ENCODE measurements at places on chromosomes 2 and 18.

- DNase-seq: no peak
Observed at GRCh38 chr2:19797871-19798270, 103.9 kb downstream of the TTC32 start.

DNA sequence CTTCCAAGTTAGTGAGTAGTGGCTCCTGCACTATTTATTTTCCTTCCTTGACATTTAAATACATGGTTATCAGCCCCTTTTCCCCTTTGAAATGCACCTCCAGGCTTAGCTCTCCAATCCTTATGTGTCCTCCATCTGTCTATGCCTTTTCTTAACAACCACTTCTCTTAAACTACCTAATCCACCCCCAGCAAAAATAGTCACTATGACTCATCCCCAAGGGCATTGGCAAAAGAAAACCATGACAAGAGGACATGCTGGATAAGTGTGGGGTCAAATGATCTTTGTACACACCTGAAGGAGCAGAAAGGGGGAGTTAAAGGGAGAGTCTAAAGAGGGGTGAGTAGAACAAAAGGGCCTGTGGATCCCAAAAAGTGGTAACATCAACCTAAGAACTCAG, 127.2 kb downstream of the ANKRD44 start:
- DNase-seq: no peak

DNA sequence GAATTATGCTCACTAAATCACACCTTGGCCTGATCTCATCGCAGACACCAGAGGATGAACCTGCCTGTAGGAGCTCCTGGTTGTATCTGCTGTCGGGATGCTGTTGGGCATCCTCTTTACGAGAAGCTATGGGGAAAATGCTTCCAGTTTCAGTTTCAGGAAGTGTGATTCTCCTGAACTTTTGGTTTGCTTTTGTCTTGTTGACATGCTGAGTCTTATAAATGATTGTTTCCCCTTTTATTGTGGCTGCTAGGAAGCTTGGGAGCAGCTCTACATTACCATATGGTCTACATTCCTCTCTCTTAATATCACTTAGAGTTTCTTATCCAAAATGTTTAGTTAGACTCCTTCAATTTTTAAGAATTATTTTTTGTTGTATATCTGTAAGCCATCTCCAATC, 227.5 kb downstream of the MTX2 start:
- no peak for DNase-seq

GRCh38 chr2:174344716-174345461, 10.1 kb downstream of the SP9 start:
- no peak for DNase-seq

GRCh38 chr2:25159949-25160348, 8.4 kb downstream of the POMC start:
- no peak for DNase-seq

GRCh38 chr2:65532937-65533336, 100.5 kb upstream of the SPRED2 start:
- DNase-seq: no peak

DNA sequence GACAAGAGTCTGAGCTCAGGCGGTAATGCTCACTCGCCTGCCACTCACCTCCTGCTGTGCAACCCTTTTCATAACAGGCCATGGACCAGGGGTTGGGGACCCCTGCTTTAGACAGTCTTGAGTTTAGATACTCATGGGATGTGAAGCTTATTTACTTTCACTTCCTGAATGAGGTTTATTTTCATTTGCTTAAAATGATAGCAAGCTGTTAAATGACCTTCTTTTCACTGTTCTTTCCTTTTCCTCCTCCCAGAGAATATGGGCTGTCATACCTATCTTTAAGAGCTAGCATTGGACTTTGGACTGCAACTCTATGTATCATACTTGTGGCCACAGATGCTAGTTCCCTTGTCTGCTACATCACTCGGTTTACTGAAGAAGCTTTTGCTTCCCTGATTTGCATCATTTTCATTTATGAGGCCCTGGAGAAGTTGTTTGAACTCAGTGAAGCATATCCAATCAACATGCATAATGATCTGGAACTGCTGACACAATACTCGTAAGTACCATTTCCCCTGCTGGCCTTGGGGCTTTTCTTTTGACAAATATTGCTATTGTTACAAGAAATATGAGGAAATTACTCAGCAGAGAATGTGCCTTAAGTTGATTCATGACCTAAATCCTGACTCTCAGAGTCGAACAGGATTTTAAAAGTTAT, 168.5 kb downstream of the DPP4 start:
- DNase-seq: no peak

- no peak for DNase-seq
Observed at GRCh38 chr18:63986885-63987284, 17.0 kb downstream of the SERPINB8 start.

DNA sequence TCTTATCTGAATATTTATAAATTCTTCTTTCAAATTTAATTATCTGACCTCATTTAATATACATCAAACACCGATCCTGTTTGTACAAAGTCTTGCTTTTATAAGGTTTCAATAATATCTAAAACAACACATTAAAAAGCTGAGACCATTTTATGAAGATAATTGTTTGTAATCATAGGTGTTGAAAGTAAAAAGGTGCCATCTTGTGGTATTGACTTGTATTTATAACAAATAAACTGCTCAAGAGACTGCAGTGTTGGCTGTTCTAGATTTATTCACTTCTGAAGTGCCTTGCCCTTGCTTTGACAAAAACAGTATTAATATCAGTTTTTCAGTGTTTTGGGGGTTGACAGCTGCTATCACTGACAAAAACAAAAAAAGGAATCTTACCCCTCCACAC, 286.8 kb upstream of the HNMT start:
- no peak for DNase-seq

GRCh38 chr2:159249990-159250715, 36.4 kb downstream of the WDSUB1 start:
- no peak for DNase-seq

DNA sequence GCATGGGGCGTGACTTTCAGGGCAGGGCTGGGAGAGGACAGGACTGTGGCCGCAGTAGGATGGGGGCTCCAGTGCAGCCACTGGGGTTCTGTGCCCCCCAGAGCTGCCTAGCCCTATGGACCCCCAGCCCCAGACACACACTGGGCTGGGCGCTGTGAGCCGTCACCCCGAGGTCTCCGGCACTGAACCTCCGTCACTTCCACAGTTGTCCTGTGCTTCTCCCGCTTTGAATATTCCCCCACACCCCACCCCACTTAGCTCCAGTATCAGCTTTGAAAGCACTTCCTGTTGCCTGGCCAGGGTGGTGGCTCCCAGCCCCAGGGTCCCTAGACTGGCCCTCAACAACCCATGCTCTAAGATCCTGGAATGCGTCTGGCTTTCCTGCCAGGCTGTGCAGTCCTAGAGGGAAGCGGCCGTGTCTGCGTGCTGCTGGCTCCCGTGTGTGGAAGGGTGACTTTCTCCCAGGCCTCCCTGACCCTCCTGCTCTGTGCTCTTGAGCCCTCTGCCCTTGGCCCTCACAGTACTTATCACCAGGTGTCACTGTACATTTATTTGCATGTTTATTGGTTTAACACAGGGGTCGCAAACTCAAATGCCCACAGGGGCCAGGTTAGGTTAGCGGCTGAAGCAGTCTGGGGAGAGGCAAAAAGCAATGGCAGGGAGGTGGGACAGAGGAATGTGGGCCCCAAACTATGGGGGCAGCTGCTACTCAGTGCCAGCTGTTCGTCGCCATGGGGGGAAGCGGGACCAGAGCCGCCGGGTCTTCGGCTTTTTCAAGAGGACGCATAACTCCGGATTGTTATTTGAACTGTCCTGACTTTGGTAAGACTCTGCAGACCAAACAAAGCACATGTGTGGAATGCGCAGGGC, 9.9 kb downstream of the OBSL1 start:
- no peak for DNase-seq

DNA sequence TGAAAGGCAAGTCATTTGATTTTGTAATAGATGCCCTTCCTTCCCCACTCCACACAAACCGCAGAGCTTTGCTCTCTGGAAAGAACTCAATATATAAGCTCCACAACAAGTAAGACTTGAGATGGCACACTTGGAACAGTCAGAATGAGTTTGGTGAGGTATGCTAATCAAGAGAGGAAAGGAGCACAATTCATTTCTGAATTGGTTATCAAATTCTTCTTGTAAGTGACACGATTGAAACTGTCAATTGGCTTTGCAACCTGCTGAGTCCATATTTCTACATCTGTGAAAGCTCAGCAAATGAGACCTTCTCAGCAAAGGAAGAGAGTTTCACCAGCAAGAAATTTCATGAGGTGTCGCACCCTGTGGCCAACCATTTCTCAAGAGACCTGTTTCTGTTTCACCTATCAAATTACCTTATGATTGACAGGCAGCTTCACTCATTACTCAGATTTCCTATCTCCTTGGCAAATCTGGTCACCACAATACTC, 19.1 kb downstream of the CTLA4 start:
- DNase-seq: no peak

GRCh38 chr2:48397846-48398245, 132.1 kb upstream of the STON1 start:
- no peak for DNase-seq
